Hematopoietic multipotent progenitor cell treated with erythropoietin and hydrocortisone succinate and interleukin-3 and kit ligand, for 17 days (in vitro differentiated cells): ENCODE measurements at places on chromosomes 7 and 10.

DNA sequence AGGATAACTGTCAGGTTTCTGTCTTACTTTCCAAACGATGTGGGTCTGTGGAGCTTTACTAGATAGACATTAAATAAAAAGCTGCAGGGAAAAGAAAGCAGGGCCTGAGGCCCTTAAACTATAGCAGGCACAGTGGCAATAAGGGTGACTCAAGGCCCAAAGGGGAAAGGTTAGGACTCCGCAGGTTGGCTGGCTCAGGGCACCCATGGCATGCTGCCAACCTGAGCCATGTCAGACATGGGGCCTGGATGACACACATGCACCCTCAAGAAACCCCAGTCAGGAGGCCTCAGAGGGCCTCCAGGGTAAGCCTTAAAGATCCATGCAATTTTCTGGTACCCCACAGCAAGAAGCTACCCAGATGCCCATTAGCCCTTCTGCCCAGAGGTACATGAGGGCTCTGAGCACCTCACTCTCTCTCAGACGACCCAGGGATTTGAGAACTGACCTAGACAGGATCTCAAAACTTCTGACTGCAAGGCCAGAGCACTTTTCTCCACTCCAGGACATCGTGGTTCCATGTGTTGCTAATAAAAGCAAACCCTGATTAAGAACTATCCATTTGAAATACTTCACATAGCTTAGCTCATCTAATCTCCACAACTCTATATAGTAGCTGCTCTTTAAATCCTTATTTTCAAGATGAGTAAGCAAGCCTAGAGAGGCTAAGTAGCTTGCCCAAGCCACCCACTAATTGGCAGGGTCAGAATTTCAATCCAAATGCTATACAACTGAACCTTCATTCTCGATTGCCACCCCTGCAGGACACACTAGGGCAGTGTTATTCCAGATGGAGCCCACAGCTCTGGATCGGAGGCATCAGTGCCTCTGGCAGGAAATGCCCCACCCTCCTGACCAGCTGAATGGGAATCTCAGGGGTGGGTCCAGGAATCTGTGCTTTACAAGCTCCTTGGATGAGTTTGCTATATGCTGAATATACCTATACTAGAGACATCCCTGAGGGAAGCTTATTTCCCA is 132.5 kb upstream of the EFCAB10 start:
- no peak for DNase-seq

GRCh38 chr10:23015021-23015707 is 80.2 kb upstream of the MSRB2 start:
- DNase-seq: no peak

DNA sequence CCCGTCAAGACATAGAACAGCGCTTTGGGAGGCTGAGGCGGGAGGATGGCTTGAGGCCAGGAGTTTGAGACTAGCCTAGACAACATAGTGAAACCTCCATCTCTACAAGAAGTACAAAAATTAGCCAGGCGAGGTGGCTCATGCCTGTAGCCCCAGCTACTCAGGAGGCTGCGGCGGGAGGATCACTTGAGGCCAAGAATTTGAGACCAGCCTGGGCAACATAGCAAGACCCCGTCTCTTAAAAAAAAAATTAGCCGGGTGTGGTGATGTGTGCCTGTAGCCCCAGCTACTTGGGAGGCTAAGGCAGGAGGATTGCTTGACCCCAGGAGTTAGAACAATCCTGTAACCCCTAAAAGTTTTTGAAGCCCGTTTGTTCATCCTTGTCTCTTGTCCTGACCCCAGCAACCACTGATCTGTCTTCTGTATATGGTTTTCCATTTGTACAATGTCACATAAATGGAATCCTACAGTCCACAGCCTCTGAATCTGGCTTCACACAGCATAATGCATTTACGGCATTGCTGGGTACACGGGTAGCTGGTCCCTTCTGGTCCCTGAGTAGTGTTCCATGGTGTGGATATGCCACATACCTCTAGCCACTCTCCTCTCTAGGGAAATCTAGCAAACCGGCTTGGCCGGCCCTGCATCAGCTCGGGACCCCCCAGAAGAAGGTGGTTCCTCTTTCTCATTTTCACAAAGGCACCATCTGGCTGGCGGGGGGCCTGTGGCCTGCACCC is 8.4 kb downstream of the GTF2IRD1 start:
- no peak for DNase-seq

DNA sequence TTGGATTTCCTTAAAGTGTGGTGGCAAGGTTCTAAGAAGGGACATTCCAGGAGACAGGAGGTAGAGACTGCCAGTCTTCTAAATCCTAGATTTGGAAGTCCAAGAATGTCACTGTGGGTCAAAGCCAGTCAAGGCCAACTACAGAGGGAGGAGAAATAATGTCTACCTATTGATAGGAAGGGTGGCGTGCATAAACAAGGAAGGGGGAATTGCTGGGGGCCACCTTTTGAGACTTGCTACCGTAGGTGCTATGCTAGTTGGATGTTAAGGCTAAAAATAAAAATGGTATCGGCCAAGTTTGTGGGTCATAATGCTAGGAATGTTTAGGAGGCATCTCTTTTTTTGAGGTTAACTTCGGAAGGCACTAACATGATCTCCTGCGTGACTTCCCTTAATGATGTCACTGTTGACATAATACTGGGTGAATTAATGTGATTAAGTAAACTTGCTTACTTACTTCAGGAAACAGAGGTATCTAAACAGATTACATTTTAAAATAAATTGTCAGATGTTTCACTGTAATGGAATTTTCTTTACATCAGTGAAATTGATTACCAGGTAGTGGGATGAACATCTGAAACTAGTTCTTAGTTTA is 4.8 kb downstream of the BTRC start:
- no peak for DNase-seq

DNA sequence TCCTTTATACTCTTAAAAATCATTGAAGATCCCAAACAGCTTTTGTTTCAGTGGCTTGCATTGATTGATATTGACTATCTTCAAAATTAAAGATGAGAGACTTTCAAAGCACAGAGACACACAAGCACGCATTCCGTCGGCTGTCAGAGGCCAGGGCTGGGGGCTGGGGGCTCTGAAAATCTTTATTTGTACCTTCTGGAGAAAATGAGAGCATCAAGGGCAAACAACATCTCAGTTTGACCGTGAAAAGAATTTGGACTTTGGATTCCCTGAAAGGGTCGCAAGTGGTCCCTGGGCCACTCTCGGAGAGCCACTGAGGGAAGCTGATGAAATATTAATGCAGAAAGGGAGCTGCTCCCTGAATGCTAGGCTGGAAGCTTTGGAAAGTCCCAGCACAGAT is 96.4 kb downstream of the CHST15 start:
- no peak for DNase-seq

DNA sequence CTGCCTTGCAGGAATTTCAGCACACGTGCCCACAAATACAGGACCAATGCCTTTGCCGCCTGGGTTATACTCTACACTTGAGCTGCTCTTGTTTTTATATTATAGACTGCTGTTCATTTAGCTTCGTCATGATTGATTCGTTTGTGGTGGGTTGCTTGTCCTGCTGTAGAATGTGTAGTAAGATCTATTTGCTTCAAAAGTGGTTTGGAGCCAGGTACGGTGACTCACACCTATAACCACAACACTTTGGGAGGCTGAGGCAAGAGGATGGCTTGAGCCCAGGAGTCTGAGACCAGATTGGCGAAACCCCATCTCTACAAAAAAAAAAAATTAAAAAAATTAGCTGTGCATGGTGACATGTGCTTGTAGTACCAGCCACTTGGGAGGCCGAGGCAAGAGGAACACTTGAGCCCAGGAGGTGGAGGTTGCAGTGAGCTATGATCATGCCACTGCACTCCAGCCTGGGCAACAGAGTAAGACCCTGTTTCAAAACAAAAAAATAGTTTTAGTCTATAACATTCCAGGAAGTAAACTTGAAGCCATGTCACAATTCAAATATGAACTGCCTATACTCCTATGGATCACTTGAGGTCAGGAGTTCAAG is 9.0 kb upstream of the RHBDD2 start:
- DNase-seq: no peak

GRCh38 chr10:1102831-1103230 is 46.6 kb downstream of the WDR37 start:
- no peak for DNase-seq

GRCh38 chr10:64648915-64649314 is 1127.7 kb downstream of the REEP3 start:
- no peak for DNase-seq

DNA sequence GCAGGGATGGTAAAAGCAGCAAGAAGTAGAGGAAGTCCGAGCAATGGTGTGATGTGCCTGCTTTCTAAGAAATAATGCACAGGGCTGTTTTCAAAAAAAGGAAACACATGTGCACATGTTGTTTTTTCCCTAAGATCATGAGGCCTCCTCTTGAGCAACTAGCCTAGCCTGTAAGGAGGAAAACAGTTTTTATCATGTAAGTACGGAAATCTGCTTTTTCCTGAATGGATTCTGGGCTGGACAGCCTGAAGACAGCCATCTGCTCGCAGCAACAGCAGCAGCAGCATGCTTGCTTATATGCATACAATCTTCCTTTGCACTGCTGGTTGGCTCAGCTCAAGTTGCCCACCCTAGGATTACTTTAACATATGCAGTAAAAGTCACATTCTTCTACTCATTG is 87.1 kb downstream of the HIBADH start:
- DNase-seq: no peak

DNA sequence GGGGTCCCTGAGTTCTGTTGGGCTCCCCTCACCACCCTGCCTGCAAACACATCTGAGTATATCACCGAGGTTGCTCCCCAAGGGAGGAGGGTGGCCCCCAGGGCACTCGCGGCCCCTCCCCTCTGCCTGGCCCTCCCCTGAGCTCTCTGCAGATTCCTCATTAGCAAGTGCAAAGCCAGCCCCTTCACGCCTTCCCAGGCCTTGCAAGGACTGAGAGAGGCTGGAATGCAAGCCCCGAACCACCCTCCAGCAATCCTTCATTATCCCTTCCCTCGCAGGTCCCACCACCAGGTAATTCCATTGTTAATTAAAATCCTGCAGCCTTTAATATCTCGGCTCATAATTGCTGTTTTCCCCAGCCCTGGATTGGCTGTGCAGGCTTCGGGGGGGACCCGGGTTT is 35.3 kb upstream of the MYL10 start:
- DNase-seq: no peak

- no peak for DNase-seq
Observed at GRCh38 chr10:33453081-33454025, 118.9 kb upstream of the NRP1 start.
